WTC11 (cell line): ENCODE measurements at places on chromosomes 13 and 19.

- DNase-seq: no peak
These were observed 293.3 kb upstream of the MAB21L1 start for GRCh38 chr13:35769812-35770211.

DNA sequence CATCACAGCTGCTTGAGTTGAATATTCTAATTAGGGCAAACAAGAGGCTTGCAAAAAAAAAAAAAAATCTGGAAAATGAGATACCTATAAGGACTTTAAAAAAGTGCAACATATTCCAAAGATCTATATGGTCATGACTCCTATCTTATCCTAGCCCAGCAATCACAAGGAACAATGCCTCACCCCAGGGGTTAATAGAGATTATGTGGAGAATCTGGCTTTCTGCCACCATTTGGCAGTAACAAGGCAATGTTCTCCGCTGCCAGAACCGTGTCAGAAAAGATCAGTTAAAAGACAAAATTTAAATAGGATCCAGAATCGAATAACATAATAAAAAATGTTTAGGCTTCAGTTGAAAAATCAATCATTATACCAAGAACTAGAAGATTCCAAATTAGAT, 1643.2 kb upstream of the PRR20A start:
- DNase-seq: no peak

DNA sequence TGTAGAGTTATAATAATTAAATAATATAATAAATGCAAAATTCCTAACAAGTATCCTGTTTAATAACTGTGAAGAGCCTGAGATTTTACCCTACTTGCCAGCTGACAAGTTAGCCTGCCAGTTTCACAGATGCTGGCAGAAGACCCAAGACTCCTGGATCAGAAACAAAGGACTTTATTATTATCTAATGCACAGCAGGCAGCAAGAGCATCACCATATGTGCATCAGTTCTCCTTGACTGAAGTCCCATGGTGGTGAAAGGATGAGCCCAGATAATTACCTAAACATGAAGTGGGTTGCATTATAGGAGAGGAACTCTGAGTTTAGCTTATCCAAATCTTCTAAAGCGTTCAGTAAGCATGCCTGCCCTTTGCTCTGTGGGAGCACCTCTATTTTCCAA, 39.1 kb upstream of the MTIF3 start:
- DNase-seq: no peak

DNA sequence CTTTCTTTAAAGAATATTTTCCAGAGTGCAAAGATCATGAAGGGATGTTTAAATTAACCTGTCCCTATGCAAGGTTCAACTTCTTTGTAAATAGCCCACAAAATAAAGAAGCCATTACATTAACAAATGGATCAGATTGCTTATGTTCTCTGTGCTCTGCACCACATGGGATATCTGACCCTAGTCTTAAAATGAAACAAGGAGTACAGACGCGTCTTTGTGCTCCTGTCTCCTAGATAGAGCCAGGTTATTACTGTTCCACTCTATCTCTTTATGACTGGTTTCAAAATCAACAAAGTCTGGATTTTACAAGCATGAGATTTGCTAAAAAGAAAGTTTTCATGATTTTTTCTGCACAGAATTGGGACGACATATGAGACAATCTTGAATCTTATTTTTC, 339.4 kb downstream of the KLF12 start:
- no peak for DNase-seq

DNA sequence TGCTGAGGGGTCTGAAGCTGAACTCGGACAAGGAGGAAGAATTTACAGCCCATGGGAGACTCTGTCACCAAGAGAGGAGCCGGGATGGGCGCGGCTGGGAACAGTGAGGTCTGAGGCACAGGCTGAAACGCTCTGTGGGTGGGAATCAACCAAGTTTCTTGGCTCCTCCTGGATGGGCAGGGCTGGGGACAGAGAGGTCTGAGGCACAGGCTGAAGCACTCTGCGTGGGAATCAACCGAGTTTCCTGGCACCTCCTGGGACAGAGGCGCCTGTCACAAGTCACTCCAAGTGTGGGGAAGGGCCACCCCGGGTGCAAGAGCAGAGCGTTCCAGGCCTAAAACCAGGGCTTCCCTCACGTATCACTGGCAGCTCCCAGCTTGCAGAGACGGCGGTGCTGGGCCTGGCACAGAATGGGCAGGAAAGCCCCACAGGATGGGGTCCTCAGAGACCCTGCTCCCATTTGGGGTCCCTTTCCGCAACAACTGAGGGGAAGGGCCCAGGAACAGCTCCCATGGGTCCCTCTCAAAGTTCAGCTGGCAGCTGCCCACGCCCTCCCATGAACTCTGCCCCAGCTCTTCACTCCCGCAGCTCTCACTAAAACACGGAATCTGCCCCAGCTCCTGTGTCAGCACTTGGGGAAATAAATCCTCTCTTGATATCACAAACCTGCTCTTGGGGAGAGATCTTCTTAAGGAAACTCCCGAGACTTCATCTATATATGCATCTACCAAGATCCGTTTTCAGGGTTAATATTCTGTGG, 18.5 kb downstream of the AP3D1 start:
- no peak for DNase-seq
